ENCODE measurements at places on chromosomes 4 and X.
A peak's percentile ranks its signal among the peaks of the same experiment; 100 is the strongest.

DNA sequence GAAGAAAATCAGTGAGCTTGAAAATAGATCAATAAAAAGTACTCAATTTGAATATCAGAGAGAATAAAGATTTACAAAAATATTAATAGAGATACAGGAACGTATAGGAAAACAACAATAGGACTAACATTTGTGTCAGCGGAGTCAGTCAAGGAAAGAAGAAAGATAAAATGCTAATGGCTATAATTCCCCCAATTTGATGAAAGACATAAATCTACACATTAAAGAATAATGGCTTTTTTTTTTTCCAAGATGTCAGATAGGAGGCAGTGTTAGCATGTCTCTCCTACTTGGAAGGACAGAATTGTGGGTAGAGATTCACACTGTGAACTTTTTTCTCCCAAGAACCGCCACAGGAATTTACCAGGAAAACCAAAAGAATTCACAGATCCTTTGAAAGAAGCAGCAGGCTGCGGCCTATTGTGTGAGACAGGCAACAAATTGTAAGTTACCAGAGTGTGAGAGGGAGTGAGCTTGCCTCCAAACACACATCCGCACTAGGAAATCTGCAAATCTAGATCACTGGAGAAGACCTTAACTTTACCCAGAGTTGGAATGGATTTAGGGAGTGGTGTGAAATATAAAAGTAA, 249.9 kb downstream of the PRDM5 start:
- no peaks in the 10 kb centered on the region for H3K36me3 ChIP-seq
- H3K4me1 ChIP-seq = no peaks in the 10 kb centered on the region
- H3K27ac ChIP-seq = no peak overlapping the region
- no peak for DNase-seq
- H3K4me3 ChIP-seq = no peak overlapping the region

- H3K4me3 ChIP-seq = peak within 1 kb of the TSS; percentile 76
- DNase-seq = peak; percentile 51
- H3K27me3 ChIP-seq = no peaks in the 10 kb centered on the region
- H3K27ac ChIP-seq = peak within 1 kb of the TSS; percentile 59
These were observed at the start of gene TCEAL9 for GRCh38 chrX:103356130-103356798. Gene TCEAL9 (plus strand): TSS chrX:103356506. CDS start chrX:103357685, 1,179 bp downstream.

DNA sequence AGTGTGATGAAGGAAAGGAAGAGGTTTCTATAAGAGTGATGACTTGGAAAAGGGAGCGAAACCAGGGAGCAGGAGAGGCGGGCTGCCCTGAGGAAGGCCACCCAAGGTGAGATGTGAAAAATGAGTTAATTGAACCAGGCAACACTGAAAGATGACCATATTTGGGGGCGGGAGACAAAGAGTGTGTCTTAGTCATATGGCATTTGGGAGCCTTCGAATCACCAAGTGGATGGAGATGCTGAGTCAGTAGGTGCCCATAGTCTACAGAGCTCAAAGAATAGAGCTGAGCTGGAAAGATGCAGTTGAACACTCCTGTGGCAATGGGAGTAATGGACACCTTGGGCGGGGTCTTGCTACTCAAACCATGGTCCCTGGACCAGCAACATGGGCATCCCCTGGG, 8.3 kb upstream of the TLR8 start:
- H3K36me3 ChIP-seq = no peaks in the 10 kb centered on the region
- no peak overlapping the region for H3K27ac ChIP-seq
- DNase-seq = no peak

DNA sequence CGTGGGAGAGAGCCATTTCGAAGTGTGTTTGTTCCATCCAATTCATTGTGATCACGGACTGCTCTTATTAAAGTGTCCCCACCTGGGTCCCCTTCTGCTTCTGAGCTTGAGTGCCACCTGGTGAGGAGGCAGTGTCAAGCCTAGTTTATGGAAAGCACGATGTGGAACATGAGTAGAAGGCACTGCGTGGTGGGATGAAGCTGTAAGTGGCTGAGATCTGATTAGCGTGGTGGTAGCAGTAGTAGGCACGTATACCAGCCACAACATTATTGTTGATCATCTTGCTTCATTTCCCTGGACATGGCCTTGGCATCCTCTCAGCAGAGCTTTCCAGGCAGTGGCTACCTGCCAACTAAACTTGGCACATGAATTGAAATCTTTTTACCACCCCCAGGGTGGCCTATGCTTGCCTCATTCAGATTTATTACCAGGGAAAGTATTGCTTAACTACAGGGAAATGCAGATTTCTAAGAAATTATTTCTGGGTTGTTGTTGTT, 46.4 kb downstream of the GPAT3 start:
- DNase-seq = no peak
- no peak overlapping the region for H3K27ac ChIP-seq
- no peaks in the 10 kb centered on the region for H3K36me3 ChIP-seq
- no peak overlapping the region for H3K4me3 ChIP-seq
- H3K27me3 ChIP-seq = no peaks in the 10 kb centered on the region

DNA sequence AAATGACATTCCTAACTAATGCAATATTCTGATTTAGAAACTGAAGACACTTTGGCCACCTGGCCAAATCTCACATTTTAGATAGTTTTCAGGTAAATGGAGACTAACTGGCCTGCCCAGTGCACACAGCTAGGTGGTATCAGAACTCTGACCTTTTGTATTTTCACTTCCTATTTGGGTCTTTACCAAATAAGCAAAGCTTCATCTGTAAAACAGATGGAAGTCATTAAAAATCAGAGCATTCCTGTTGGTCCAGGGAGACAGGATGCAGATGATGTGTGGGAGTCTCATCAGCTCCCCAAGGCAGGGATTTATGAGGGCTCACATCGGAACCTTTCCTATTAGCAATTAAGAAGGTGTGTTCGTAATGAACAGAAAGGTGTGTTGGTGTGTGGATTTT, 57.7 kb downstream of the ARHGAP10 start:
- H3K27ac ChIP-seq = no peak overlapping the region
- H3K4me3 ChIP-seq = no peak overlapping the region
- H3K27me3 ChIP-seq = no peaks in the 10 kb centered on the region
- H3K4me1 ChIP-seq = peaks cover 14% of the 10 kb centered on the region

DNA sequence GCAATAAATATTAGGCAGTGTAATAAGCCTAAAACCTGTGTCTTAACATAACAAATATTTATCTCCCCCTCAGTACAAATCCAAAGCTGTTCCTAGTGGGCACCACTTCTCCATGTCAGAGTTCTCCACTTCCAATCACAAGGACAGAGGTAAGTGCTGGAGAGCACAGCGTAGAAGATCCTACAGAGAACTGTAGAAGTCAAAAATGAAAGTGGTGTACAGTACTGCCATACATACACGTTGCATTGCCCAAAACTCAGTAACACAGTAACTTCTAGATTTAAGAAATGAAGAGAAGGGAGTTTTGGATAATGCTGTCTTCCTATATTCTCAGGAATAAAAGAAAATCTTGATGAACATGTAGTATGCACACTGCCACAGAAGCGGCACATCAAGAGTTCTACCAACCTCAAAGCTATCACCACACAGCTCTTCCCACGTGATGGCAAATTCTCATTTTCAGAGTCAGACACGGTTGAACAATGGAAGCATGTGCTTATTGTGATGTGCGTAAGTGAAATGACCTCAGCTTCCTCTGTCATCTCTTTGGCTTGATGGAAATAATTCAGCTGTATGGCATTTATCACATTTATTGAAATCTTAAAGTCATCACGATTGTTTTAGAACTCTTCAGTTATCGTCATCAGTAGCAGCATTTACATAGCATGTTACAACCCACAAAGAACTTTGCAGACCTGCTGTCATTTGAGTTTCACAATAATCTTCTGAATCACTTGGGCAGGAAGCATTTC, 27.1 kb upstream of the SPANXN4 start:
- no peak for DNase-seq
- no peak overlapping the region for H3K4me3 ChIP-seq
- H3K4me1 ChIP-seq = no peaks in the 10 kb centered on the region
- no peak overlapping the region for H3K27ac ChIP-seq

- H3K27me3 ChIP-seq = no peaks in the 10 kb centered on the region
- DNase-seq = no peak
- H3K4me1 ChIP-seq = no peaks in the 10 kb centered on the region
- H3K4me3 ChIP-seq = no peak overlapping the region
- H3K36me3 ChIP-seq = no peaks in the 10 kb centered on the region
These were observed 3.9 kb upstream of the SPOCK3 start for GRCh38 chr4:167238226-167238625.

DNA sequence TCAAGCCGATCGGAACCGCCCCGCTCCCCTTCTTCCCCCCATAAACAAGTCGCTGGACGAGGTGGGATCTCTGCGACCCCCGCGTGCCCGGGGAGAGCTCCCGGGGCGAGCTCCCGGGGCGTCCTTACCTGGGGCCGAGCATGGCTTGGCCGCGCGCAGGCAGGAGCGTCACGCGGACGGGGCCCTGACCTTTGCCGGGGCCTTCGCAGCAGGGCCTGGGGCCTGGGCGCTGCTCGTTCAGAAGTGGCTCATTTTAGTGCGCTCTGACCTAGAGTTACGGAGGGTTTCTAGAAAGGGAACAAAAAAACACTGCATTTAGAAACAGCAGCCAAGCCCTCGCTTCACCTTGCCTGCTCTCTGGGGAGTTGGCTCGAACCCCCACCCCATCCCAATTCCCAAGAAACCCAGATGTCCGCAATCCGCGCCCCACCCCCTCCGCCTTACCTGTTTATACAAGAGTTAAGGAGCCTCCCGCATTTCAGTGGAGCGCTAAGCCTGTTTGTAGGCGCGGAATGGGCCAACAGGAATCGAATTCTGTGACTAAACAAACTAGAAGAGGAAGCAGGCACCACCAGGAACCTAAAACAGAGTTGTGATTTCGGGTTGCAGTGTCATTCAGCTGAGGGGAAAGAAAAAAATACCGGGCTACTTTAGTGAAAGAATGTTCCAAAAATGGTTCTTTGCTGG, 814 bp upstream of the RBM47 start:
- no peak for DNase-seq
- no peak overlapping the region for H3K4me3 ChIP-seq
- no peak overlapping the region for H3K27ac ChIP-seq

Measured in HepG2 (cell line).